8988T (cell line): ENCODE measurements at places on chromosomes 12 and 14.

DNA sequence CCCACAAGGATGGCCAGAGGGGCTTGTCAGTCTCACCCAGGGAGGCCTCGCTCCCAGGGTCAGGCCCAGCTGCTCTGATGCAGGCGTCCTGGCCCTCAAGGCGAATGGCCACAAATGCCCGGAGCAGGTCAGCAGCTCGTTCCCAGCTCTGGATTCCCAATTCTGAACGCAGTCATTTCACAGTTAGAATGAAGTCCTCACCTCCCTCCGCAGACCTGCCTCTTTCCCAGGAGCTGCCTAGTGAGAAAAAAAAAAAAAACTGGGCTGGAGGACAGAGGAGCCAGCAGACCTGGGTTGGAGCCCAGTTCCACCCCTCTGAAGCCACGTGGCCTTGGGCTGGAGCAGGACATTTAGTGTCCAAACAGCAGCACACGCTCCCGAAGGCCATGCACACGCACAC, 62.2 kb upstream of the DIO3 start:
- DNase-seq, result no peak

DNA sequence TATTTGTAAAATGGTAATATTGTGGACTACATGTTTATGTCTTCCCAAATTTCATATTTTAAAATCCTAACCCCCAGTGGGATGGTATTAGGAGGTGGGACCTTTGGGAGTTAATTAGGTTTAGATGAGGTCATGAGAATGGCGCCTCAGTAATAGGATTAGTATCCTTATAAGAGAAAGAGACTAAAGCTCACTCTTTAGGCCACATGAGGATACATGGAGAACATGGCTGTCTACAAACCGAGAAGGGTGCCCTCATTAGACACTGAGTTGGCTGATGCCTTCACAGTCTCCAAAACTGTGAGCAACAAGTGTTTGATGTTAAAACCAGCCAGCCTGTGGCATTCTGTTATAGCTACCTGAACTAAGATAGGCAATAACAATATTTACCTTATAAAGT, 58.3 kb upstream of the OTOGL start:
- DNase-seq, result no peak

GRCh38 chr14:45679853-45680252, 426.9 kb upstream of the MIS18BP1 start:
- no peak for DNase-seq

- no peak for DNase-seq
Measured at GRCh38 chr12:40915172-40915571, 222.9 kb downstream of the CNTN1 start.

DNA sequence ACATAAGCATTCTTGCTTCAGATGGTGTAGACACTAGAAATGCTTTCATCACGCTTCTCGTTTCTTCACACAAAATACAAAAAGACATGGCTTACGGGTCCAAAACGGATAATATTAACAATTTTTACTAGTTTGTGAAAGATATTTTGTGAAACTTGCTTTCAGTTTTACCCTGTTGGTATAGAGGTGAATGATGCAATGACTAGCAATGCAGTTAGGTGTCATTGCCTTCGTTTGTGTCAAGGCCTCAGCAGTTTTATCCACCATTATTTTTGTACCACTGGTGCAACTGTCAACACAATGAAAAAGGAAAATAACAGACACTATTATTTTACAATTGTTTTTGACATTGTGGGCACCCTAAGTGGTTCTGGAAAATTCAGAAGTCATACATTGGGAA, 323.0 kb downstream of the FLRT2 start:
- DNase-seq, result no peak

GRCh38 chr12:108833355-108833733, 24.0 kb downstream of the SSH1 start:
- DNase-seq, result peak; percentile 64

GRCh38 chr12:115687094-115687493, 590.4 kb downstream of the MED13L start:
- no peak for DNase-seq

- DNase-seq, result no peak
Measured at GRCh38 chr12:132288516-132289215, 40.7 kb downstream of the GALNT9 start.

DNA sequence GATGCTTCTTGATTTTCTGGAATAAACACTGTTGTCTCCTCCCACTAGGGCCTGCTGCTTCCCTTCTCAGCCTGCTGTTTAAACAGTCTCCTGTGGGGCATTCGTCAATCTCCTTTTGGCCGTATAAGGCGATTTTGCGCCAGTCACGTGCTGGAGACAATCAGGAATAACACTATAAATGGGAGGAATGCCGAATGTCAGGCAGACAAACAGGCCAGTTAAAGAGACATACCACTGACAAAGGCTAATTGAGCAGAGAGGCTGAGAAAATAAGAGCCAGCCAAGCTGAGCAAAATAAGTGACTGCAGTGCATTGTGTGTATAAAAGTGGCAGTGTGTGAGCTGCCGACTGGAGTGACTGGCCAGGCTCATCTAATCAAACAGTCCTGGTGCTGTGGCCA, 23.3 kb downstream of the DMAC2L start:
- DNase-seq, result no peak

DNA sequence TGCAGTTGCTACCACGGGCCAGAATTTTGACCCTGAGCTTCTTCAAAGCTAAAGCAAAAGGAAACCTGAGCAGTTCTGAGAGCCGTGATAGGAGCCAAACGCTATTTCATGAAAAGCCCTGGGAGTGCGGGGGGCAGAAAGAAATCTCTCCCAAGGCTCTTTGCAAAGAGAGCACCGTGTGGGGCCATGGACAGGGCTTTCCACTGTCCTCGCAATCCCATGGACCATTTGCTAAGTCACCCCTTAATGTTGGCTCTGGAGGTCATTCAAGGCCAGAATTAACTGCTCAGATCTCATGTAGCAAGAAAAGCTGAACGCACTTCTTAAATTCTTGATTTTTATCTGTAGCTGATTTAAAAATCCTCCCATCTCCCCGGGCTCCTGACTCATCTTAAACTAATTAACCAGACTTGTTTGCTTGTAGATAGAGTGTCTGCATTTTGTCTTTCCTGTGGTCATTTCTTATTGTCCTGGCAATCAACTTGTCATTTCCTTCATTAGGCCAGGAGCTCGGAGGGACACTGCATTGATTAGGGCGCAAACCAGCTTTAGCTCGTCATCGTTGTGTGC, 24.8 kb downstream of the CLSTN3 start:
- no peak for DNase-seq

GRCh38 chr12:38053113-38053512, 263.5 kb upstream of the ALG10B start:
- DNase-seq, result no peak

DNA sequence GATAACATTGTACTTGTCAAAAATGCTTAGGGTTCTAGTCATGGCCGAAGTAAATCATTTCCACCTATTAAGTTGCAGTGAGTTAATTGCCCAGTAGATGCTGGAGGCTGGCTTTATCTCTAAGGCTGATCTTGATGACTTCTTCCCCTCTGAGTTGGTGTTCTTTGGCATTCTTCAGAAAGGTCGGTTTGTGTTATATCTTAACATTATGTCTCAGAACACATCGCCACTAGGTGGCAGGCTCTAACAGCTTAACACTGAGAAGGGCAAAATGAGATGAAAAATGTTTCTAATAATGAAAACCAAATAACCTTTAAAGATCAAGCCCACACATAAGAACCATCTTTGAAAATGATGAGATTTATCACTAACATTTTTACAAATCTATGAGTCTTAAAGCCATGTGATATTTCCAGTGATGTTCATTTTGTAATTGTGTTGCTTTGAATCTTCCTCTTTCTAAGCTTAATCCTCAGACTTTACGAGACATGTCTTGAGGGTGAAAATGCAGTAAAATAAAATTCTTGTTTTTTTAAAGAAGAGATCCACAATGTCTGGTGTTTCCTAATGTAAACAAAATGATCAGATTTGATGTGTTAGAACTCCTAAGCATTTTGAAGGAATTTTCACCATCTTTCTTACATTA, 28.6 kb downstream of the SUDS3 start:
- peak; percentile 27 for DNase-seq

GRCh38 chr12:53613821-53614220, 12.4 kb downstream of the ATF7 start:
- DNase-seq, result no peak

- no peak for DNase-seq
Measured at GRCh38 chr12:69161829-69162228, 77.5 kb upstream of the CPSF6 start.

GRCh38 chr12:30926243-30927221, at the start of gene TSPAN11:
TSS of gene TSPAN11 (plus strand) at chr12:30926748. CDS start at chr12:30953992, 27,244 bp downstream.
- DNase-seq, result no peak

- DNase-seq, result peak; percentile 7
Measured at GRCh38 chr12:89051065-89051677, 301.1 kb downstream of the DUSP6 start.

- DNase-seq, result no peak
Measured at GRCh38 chr12:8446642-8447547, 8.9 kb upstream of the CLEC6A start.

- DNase-seq, result no peak
Measured at GRCh38 chr12:125436686-125437085, 371.5 kb downstream of the AACS start.

DNA sequence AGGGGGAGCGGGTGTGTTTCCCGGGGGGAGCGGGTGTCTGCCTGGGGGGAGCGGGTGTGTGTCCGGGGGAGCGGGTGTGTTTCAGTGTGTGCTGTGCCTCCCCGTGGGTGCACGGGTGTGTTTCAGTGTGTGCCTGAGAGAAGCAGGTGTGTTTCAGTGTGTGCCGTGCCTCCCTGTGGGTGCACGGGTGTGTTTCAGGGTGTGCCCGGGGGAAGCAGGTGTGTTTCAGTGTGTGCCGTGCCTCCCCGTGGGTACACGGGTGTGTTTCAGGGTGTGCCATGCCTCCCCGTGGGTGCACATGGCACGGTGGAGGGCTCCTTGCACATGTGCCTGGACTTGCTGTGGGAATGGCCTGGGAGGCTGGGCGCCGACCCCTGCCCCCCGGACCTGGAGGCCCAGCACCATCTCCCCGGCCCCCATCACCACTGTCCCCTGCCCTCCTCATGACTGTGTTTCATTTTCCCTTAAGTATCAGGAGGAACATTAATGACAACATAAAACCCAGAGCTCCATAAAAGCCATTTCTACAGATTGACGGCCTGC, 38.7 kb downstream of the FBRSL1 start:
- DNase-seq, result no peak

- DNase-seq, result no peak
Measured at GRCh38 chr12:40331886-40332285, 107.1 kb downstream of the LRRK2 start.

DNA sequence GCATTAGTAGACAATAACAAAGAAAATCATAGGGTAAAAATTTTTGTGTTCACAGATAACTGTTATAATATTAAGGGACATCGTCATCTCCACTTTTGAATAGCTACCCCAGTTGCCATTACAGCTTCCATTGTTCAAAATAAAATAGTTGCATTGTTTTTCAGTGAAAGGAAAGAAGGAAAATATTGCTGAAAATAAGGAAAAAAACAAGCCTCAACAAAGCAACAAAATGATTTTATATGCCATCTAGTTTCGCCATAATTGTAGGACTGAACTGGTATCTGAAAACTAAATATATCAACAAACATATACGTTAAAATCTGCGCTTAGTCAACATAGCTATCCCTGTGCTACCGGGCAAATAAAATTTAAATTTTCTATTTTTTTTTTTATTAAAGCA, 3.3 kb downstream of the CDK17 start:
- DNase-seq, result no peak

- DNase-seq, result no peak
Measured at GRCh38 chr12:26853303-26854030, 20.5 kb upstream of the ITPR2 start.

- no peak for DNase-seq
Measured at GRCh38 chr12:132326646-132327045, 2.7 kb downstream of the GALNT9 start.

DNA sequence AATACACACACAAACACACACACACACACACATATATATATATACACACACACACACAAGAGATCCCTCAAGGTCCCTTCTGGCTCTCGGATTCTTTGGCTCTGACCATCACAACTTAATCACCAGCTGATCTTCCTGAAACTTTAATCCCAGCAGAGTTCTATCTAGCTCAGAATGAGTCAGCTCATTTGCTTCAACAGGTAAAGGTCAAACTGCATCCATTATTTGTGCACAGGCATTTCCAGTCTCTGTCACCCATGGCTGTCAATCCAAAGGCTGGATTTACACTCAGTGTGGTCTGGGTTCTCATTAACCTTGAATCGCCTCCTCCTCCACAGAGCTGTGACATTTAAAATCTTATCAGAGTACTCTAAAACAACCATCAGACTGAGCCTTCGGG, 113.3 kb upstream of the TMPO start:
- no peak for DNase-seq

DNA sequence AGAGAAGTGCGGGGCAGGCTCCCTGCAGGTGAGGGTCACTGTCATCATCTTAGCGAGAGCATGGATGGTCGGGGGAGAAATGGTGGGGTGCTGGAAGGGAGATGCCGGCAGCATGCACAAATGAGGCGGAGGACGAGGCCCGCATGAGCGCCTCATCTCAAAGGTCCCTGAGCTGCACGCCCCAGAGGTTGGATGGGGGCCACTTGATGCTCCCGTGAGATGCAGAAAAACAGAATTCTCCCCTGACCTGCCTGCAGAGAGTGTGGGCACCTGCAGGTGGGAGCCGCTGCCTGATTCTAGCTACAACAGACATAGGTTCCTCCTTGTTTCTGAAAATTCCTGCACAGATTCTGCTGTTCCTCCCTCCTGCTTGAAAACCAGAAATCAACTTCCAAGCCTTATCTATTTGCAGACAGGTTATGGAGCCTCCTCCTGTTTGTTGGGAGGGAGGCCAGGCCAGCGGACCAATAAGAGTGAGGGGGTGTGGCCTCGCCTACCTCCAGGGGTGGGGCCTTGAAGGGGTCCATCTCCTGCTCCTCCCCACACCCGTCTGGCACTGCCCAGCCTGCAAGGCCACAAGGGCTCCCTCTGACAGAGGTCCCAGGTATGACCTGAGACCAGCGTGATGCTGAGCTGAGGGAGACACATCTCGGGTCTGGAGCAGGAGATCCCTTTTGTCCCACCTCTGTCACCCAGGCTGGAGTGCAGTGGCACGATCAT, 67.2 kb downstream of the KDM2B start:
- peak; percentile 91 for DNase-seq

- no peak for DNase-seq
Measured at GRCh38 chr12:57296291-57296690, 45.3 kb upstream of the STAC3 start.
